ENCODE measurements at places on chromosomes 1 and 21.

GRCh38 chr1:66731170-66731865 is 20.9 kb upstream of the DYNLT5 start:
- no peak for DNase-seq

DNA sequence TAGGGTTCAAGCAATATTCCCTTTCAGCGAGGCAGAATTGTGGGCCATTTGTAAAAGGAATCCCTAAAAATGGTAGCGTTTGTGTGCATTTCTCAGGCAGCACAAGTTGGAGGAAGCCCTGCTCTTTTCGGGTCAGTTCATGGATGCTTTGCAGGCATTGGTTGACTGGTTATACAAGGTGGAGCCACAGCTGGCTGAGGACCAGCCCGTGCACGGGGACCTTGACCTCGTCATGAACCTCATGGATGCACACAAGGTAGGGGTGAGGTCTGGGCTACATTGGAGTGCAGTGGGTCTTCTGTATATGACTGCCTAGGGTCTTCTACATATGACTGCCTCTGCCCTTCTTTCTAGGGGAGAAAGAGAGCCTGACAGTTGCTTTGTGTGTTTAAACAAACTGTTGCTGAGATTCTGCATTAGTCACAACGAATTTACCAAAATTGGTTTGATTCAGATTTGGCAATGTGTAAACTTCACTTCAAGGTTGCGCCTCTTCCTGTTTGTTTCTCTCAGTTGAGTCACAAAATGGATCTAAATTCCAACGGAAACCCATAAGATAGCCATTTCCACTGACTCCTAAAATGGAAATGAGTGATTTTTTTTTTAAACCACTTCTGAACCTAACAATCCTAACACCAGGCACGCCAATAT is 40.4 kb upstream of the BMP8A start:
- DNase-seq = no peak

GRCh38 chr1:183480971-183481441 is 8.7 kb downstream of the SMG7 start:
- no peak for DNase-seq

DNA sequence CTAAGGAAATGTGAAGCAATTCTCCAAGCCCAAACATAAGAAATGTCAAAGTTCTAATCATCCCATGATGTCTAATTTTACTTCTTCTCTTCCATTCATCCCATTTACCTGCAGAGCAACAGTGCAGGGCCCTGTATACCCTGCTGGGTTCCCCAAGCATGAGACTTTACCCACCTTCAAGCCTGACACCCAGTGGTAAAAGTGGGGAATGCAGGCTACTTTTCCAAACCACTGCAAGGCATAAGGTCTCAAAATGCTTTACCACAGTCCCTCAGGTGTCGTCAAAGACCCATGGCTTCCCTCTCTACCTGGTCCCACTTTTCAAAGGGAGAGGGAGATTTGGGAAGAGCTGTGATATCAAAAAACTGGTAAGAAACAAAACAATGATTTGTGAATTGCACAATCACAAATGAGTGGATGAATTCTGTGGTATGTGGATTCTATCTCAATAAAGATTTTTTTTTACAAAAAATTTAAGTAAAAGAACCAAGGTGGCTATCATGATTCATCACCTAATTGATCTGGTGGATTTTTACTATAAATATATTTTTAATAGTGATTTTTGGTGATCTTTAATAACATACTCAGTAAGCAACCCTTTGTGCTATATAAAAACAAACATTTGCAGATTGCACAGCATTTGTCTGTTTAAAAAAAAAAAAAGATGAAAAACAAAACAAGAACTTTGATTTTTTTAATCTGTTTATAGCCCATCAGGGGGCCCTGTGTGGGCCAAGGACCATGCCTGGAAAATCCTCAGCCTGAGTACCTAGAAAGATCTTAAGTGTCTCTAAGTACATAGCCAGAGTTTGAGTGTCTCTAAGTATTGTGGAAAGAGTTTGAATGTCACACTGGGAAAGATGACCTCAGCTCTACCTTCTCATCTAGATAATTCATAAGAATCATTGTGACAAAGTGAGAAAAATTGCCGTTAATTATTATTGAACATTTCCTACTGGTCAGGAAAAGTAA is 73.1 kb upstream of the GJB5 start:
- no peak for DNase-seq

DNA sequence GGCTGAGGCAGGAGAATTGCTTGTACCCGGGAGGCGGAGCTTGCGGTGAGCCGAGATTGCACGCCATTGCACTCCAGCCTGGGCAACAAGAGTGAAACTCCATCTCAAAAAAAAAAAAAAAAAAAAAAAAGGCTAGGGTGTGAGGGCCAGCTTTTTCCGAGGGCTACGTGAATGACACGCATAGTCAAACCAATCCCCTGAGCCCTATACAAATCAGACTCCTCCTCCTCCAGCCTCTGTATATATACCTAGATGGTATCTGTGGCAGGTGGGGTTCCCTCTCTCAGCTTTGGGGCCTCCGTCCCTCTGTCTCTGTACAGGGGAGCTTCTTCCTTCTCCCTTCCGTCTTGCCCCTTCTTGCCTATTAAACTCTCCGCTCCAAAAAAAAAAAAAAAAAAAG is 6.7 kb downstream of the S100A16 start:
- no peak for DNase-seq

- no peak for DNase-seq
These were observed 31.4 kb downstream of the POFUT2 start for GRCh38 chr21:45256021-45256911.

GRCh38 chr1:113046569-113046968 is 26.4 kb upstream of the LRIG2 start:
- DNase-seq = no peak

GRCh38 chr1:59695252-59695651 is 119.5 kb upstream of the HOOK1 start:
- DNase-seq = no peak

DNA sequence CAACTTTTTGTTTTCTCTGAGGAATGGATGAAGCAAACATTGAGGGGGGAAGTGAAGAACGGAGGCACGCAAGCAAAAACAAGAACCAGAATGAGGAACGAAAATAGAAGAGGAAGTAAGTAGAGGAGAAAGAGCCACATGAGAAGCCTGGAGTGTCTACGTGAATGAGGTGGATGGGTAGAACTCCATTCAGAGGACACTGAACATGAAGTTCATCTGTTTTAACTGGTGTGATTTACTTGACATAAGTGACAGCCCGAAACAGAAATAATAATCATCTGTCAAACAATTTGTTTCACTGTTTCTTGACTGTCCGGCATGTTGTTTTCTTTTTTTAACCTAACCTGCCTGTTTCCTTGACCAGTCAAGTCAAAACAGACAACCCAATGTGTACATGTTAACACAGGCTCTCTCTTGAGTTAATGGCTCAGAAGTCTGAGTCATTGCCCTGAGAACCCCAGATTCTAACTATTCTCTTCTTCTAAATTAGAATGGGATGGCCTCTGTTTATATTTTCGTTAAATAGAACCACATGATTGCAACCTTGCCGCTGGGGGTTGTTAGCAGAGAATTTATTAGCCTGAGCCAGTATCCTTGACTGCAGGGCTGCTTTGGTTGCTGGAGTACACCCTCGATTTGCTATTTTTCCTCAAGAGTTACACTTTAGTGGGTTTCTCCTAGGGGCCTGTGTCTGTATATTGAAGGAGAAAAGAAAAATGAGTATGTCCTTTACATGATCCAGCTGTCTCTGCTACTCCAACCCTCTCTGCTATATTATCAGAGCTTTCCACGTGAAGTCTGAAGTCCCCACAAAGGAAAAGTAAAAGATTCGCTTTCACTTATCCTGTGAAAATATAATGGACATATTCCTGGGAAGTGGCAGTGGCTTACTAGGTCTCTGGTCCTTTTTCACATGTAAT is 151.7 kb downstream of the ZC3H11B start:
- no peak for DNase-seq

DNA sequence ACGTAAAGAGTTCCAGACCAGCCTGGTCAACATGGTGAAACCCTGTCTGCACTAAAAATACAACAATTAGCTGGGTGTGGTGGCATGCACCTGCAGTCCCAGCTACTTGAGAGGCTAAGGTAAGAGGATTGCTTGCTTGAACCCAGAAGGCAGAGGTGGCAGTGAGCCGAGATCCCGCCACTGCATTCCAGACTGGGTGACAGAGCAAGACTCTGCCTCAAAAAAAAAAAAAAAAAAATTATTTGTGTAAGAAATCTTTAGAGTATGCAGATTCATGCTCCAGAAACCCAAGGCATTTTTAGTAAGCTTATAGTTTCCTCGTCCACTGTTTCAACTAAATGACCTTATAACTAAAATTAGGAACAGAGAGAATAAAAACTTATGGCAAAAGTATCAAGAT is 51.3 kb downstream of the ABL2 start:
- no peak for DNase-seq

- no peak for DNase-seq
These were observed 480.6 kb downstream of the CAMTA1 start for GRCh38 chr1:7265771-7266371.

DNA sequence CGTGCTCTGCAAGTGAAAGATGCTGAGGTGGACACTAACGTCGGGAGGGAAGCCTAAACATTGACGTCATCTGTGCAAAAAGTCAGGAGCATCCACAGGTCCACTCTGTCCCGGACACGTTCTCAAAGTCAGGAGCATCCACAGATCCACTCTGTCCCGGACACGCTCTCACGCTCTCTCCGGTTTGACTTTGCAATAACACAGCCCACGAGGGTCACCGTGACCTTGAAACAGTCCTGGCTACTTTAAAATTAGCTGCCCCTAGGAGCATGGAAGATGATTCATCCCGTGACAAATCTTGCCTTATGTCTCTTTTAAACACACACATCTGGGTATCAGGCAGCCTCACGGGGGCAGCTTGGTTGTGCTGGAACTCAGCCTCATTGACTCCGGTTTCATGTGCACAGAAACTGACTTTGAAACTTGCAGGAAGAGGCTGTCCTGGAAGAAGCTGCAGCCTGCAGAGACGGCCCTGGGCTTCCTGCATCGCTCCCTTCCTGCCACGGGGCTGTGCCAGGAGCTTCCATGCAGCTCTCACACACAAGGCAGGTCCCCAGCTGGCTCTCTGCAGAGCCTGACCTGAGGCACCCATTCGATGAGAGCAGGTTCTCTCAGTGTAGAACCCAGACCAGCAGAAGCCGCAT is 18.1 kb upstream of the COL18A1 start:
- no peak for DNase-seq

- no peak for DNase-seq
These were observed 52.2 kb upstream of the L1TD1 start for GRCh38 chr1:62142496-62142895.

DNA sequence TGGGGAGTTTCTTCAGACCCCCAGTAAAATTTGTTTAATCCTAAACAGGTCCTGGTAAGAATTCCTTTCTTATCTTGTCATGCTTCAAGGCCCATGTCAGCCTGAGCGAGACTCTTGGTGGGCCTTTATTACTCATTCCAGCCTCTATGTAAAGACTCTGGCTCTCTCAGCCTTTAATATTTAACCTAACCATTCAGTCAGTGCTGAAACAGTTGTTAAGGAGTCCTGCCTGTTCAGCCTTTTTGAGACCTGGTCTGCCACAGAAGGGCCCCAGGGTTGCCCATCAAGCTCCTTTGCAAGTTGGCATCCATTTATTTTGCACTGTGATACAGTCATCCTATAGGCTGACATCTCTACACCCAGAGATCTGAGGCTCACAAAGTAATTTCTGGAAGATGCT is 107.7 kb upstream of the VANGL1 start:
- no peak for DNase-seq

GRCh38 chr1:111192658-111193519 is 7.6 kb downstream of the DENND2D start:
- no peak for DNase-seq

- DNase-seq = no peak
These were observed 9.4 kb downstream of the ZC3H12A start for GRCh38 chr1:37483785-37484184.

- no peak for DNase-seq
These were observed 6.3 kb upstream of the INAVA start for GRCh38 chr1:200888349-200888838.

- DNase-seq = no peak
These were observed 945 bp downstream of the RNPEP start for GRCh38 chr1:201983380-201983805.

GRCh38 chr1:97726386-97726785 is 194.4 kb downstream of the DPYD start:
- DNase-seq = no peak

- no peak for DNase-seq
These were observed 114.6 kb downstream of the ZBTB18 start for GRCh38 chr1:244165701-244166100.

DNA sequence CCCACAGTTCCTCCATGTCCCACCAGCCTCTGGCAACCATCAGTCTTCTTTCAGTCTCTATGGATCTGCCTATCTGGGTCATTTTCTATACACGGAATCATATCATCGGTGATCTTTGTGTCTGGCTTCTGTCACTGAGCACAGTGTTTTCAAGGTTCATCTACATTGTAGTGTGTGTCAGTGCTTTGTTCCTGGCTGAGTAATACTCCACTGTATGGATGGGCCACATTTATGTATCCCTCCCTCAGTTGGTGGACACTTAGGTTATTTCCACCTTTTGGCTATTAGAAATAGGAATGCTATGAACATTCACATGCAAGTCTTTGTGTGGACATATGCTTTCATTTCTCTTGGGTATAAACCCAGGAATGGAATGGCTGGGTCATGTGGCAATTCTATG is 46.6 kb downstream of the RIPK4 start:
- DNase-seq = no peak

DNA sequence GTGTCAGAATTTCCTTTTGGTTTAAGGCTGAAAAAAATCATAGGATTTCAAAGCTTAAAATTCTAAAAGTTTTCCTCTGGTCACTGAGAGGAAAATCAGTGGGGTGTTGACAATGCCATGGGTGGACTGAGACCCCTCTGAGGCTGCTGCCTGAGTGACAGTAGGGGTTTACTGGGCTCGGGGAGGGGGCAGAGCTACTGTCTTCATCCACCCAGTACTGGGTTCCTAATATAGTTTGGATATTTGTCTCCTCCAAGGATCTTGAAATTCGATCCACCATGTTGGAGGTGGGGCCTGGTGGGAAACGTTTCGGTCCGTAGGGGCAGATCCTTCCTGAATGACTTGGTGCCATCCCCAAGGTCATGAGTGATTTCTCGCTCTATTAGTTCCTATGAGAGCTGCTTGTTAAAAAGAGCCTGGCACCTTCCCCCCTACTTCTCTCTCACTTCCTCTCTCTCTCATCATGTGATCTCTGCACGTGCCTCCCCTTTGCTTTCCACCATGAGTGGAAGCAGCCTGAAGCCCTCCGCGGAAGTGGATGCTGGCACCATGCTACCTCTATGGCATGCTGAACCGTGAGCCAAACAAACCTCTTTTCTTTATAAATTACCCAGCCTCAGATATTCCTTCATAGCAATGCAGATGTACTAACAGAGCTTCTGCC is 72.3 kb downstream of the MAP10 start:
- no peak for DNase-seq

Data from esophagus squamous epithelium (tissue), 5 donors.